CD4-positive, alpha-beta T cell treated with Interleukin-6 at 100 ng/mL for 8 hours (primary cell): ENCODE measurements at places on chromosomes 5 and 9.

DNA sequence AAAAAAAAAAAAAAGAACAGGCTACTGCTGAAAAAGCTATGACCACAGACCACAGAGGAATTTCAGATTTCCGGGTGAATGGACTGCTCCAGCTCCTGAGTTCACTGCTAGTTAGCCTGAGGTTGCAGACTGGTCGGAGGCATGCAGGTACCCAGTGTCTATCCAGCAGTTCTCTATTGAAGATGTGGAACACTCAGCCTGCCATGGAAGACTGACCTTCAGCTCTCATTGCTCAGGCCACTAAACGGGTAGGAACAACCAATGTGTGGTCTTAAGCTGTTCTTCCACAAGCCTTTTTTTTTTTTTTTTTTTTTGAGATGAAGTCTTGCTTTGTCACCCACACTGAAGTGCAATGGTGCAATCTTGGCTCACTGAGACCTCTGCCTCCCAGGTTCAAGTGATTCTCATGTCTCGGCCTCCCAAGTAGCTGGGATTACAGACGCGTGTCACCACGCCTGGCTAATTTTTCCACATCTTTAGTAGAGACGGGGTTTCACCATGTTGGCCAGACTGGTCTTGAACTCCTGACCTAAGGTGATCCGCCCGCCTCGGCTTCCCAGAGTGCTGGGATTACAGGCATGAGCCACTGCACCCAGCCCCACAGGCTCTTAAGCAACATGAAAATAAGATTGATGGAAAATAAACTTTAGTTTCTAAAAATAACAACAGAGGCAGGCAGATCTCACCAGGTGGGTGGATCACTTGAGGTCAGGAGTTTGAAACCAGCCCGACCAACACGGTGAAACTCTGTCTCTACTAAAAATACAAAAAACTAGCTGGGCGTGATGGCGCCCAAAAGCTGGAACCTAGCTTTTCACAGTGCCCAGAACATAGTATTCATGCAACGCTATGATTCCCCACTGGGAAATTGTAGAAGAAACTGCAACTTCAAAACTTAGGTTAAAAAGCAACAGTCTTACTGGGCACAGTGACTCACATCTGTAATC is 20.0 kb upstream of the NPM1 start:
- no peak for DNase-seq

DNA sequence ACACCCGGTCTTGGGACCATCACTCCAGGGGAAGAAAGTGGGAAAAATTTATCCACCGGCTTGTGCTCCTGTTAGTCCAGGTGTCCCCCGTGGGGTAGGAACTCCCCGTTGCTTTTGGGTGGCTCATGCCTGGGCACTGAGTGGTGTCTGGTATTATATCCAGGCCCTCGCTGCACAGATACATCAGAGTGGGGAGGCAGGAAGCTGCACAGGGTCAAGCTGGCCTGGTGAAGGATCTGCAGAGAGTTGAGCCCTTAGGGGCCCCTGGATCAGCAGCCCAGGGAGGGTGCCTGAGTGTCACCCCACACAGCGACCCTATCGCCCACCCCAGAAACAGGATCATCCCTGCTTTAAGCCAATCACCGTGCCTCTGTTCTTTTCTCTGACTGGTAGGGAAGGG is 24.4 kb upstream of the COL5A1 start:
- DNase-seq = no peak

DNA sequence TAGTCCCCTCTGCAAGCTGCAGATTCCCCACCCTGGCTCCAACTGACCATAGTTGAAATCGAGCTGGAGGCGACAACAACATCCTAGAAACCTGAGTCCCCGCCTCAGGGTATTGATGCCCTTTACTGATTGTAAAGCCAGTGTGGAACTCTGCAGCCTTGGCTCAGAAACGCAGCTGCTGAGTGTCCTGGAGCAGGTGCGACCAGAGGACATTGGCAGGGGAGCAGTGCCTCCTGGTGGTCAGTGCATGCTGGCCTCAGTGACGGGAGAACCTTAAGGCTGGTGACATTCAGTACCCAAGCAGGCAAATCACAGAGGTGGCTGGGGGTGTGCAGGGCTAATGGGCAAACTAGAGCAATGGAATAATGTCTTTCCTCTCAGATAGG is 20.4 kb upstream of the ZNF354B start:
- DNase-seq = peak; percentile 35

- no peak for DNase-seq
Measured at GRCh38 chr5:88419931-88420330, 151.3 kb upstream of the TMEM161B start.

- no peak for DNase-seq
Measured at GRCh38 chr5:107764976-107765804, 94.5 kb upstream of the EFNA5 start.

GRCh38 chr5:74685979-74686631 is 1.1 kb downstream of the HEXB start:
- no peak for DNase-seq

DNA sequence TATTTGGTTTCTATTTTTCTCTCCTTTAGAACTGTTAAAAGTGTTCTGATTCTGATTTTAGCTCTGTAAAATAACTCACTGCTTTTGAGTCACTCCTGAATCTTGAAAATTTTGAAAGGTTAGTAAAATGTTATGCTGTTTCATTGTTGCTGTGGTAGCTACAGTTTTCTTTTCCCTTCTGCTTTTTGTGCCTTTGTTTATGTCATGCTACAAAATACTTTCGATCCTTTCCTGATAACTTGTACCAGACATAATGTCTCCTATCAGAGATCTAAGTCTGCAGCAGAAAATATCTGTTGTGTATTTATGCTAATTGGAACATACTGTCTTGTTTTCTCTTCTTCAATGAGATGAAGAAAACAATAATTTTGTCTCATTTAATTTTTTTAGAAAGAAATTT is 26.9 kb upstream of the CEP120 start:
- DNase-seq = no peak

GRCh38 chr5:81010336-81011169 is 50.4 kb downstream of the RASGRF2 start:
- DNase-seq = no peak

DNA sequence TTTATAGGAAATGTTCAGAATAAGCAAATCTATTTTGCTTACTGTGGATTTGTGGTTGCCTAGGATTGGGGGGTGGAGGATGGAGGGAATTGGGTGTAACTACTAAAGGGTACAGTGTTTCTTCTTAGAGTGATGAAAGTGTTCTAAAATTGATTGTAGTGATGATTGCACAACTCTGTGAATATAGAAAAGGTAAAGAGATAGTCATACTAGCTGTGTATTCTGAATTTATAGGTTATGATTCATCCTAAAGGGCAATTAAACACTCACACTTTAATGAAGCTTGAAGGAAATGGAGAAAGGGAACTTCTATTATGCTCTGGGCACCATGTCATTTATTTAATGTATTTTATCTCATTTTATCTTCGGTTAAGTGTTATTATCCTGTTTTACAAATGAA is 9.9 kb downstream of the TXNDC8 start:
- no peak for DNase-seq

DNA sequence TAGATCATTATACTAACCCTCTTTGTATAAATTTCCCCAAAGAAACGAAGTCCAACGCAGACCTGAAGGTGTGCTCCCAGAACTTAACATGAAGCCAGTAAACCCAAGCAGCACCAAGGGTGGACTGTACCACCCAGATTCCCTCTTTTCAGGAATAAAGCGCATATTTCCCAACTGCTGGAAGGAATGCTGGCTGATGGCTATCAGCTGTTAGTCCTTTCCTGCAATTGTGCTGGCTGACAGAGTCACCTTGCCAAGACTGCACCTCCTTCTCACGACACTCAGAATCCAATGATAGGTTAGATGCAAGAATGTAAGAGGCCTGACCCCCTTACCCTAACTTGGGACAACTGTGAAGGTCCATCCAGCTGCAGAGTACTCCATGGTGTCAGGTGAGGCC is 93.9 kb downstream of the MAPKAP1 start:
- no peak for DNase-seq
